Globus pallidus (tissue), 1 donor: ENCODE measurements at places on chromosomes 3 and 15.
A peak's percentile ranks its signal among the peaks of the same experiment; 100 is the strongest.

DNA sequence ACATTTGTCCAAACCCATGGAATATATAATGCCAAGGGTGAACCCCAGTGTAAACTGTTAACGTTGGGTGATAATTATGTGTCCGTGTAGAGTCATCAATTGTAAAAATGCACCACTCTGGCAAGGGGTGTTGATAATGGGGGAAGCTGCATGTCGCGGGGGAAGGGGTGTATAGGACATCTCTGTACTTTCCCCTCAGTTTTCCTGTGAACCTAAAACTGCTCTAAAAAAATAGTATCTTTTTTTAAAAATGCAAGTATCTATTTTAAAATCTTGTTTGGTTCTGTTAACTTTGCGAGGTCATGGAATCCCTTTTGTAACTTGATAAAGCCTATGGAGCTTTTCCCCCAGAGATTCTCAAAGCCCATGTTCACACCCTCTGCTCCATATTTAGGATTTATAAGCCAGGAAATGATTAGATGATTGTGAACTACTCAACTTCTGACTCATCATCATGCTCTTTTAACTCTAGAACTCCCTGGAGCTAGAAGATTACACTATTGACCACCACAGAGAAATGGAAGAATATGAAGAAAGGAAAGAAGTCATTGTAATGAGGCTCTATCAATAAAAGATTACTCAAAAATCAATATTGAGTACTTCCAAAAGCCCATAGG lies 56.1 kb upstream of the C3orf49 start:
- DNase-seq = no peak

GRCh38 chr3:31250116-31250777 lies 282.5 kb upstream of the STT3B start:
- no peak for DNase-seq

GRCh38 chr3:111252779-111253178 lies 181.2 kb downstream of the NECTIN3 start:
- DNase-seq = peak; percentile 60

DNA sequence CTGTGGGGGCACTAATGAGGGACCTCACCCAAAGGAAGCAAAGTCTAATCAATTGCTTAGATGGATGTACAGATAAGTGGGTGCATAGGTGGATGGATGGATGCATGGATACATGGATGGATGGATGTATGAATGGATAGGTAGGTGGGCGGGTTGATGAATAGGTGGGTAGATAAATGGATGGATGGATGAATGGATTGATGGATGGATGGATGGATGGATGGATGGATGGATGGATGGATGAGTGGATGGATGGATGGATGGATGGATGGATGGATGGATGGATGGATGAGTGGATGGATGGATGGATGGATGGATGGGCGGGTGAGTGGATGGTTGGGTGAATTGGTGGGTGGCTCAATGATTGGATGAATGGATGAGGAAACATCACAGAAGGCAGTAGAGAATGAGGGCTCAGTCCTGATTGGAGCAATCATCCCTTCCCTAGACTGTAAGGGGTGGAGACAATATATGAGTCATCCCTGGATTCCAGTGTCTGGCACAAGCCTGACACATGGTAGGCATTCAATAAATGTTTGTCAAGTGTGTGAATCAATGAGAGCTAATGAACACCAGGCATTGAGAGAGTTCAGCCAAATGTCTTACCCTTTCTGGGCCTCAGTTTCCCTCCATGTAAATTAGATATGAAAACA lies 40.4 kb upstream of the PXYLP1 start:
- DNase-seq = no peak

GRCh38 chr3:109081746-109082510 lies 36.0 kb downstream of the MORC1 start:
- DNase-seq = no peak

GRCh38 chr3:102095383-102095782 lies 246.1 kb downstream of the NFKBIZ start:
- DNase-seq = no peak
